CD4-positive, alpha-beta T cell treated with Interleukin-17A for 4 hours (primary cell): ENCODE measurements at places on chromosomes 16 and 17.

- no peak for DNase-seq
These were observed 380.0 kb upstream of the SOX9 start for GRCh38 chr17:71740866-71741265.

DNA sequence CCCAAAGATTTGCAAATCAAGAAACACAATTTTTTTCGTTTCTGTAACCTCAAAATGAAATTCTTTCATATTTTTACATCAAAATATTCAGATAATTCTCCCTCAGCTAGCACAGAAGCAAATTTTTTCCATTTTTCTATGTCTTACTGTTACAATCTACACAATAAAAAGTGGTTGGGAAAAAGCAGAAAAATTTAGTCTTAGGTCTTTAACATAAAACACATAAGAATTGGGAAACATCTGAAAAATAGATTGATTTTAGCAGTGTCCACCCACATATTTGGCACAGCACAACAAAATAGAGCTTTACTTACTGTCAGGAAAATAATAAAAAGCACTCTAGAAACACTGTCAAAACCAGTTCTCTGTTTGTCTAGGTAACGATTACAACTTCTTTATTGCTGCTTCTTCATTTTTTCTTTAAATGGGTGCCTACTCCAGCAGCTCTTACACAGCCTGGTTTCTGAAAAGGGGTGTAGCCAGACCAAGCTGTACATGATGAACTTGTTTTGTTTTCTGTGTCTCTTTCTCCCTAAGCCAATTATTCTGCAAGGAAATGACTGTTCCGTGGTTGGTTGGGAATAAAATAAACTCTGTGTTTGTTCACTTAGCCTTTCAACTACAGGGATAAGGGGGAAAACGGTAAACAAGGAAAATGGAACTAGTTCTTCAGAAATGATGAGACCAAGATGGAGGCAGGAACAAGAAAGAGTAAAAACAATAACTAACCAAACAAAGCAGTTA, at the start of gene ABCA6:
Gene ABCA6 (minus strand): TSS at position 465 of the 744 bp plus-strand sequence. CDS start 1,192 bp downstream, outside the sequence.
- DNase-seq, result no peak

DNA sequence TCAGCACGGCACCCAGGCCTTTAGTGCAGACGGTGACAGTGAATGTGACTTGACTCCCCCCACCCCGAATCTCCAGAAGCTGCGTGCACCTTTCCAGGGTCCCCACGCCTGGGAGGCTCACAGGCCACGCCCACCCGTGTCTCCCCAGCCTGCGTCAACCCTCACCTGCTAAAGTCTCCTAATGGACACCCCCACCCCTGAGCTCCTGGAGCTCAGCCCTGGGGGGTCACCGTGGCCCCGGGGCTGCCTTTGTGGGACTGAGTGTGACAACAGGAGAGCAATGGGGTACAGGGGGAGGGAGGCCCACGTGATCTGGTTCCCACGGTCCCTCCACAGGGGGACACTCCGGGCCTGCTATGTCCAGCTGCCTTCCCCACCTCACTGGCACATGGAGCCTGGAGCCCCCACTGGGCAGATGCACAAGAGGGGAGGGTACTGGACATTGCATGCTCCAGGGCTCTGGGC, 7.4 kb upstream of the FASN start:
- DNase-seq, result no peak

DNA sequence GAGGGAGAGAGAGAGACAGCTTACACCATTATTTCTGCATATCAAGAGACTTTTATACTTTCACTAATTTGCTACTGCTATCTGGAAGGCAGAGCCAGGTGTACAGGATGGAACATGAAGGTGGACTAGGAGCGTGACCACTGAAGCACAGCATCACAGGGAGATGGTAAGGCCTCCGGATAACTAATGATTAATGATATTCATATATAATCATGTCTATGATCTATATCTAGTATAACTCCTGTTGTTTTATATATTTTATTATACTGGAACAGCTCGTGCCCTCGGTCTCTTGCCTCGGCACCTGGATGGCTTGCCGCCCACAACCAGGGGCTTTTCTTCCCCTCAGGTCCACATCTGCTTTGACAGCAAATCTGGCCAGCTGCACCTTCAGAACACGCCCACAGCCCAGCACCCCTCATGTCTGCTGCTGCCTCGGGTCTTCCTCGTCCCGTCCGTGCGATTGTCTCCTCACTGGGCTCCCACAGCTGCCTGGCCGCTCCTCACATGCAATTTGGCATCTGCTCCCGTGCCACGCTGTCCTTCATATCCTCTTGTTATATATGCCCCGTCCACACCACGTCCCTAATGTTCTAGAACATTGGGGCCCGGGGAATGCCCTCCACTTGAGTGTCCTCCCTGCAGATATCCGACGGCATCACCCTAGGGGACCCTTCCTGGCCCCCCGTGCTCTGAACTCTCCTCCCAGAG, 10.2 kb upstream of the DEF8 start:
- no peak for DNase-seq

GRCh38 chr16:2791174-2791573, 3.8 kb upstream of the PRSS33 start:
- no peak for DNase-seq

GRCh38 chr16:23557779-23558702, 514 bp downstream of the UBFD1 start:
- no peak for DNase-seq
